ENCODE measurements at places on chromosomes 13 and 19.

GRCh38 chr19:7004313-7004931 is 16.8 kb downstream of the MBD3L2B start:
- no peak for DNase-seq

- DNase-seq = no peak
These were observed 77.6 kb downstream of the LRCH1 start for GRCh38 chr13:46630431-46631178.

- no peak for DNase-seq
These were observed 373.2 kb downstream of the LMO7 start for GRCh38 chr13:76009267-76009890.

- no peak for DNase-seq
These were observed 17.1 kb upstream of the MAP3K10 start for GRCh38 chr19:40174092-40174491.

- DNase-seq = no peak
These were observed 15.3 kb upstream of the COLGALT1 start for GRCh38 chr19:17540174-17540573.

GRCh38 chr13:79459906-79460305 is 21.0 kb upstream of the NDFIP2 start:
- no peak for DNase-seq

GRCh38 chr19:48533770-48534169 is 18.2 kb upstream of the SULT2B1 start:
- no peak for DNase-seq

DNA sequence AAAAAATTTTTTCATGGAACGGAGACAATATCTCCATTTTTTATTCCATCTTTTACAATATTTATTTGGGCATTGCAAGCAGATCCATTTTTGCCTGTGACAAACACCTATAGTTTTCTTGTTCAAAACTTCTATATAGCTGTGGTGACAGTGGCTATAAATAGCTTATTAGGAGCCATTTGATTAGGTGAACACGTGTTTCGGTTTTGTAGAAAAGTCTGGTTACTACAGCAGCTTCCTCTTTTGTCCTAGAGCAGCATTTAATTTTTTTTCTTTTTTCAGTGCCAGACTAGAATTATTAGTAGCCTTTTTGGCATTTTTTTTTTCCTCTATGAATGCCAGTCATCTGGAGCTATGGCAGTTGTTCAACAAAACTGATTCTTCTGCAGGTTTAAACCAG is 123.5 kb downstream of the RXFP2 start:
- no peak for DNase-seq

Data from activated CD4-positive, alpha-beta T cell treated with anti-CD3 and anti-CD28 coated beads for 24 hours (primary cell).